ENCODE measurements at places on chromosomes 7 and 10.
A peak's percentile ranks its signal among the peaks of the same experiment; 100 is the strongest.

- peak; percentile 36 for DNase-seq
Observed at GRCh38 chr7:27196287-27196767, 3.6 kb downstream of the HOXA13 start.

- DNase-seq: no peak
Observed at GRCh38 chr7:151696721-151697514, 177.2 kb upstream of the RHEB start.

DNA sequence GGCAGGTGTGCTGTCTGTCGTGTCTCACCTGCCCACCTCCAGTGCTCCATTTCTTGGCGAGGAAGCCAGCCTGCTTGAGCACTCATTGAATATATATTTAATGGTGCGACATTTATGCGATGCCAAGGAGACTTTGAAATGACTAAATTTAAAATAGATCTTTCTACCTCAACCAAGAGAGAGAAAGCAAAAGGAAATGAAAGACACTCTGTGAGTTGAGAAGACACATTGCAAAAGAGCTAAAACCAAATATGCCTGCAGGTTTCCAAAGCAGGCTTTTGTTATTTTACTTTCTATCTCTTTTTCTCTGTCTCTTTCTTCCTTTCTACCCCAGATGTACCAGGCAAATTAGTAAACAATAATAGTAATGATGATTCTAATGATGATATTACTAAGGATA lies 53.6 kb upstream of the AOAH start:
- no peak for DNase-seq

GRCh38 chr7:127415060-127415742 lies 22.7 kb upstream of the ZNF800 start:
- DNase-seq: no peak

DNA sequence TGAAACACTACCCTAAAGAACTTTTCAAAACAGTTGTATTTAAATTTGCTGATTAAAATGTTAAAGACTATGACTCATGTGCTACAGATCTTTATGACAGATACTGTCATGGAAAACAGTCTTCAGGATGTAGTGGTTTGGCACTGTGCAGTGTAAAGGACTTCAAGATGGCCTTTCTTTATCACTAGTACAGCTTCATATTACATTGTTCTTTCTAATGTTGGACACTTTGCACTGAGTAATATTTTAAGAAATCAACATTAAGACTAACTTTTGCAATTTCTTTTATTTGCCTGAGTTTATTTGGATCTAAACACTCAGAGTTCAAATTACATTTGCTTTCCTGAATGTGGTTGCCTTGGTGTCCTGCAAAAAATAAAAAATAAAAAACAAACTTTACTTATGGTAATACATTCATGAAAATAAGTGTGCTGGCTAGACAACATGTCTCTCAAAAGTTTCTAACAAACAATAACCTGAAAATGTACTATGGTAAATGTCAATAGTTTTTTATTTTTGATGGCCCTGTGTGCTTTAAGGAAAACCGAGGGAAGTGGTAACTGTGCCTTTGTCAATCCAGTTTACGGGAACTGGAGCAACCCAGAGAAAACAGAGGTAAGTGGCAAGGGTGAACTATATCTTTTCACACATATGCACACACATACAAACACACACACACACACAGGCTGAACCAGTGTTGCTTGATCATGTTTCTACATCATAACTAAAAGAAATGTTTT lies 85.9 kb upstream of the PLXDC2 start:
- no peak for DNase-seq

DNA sequence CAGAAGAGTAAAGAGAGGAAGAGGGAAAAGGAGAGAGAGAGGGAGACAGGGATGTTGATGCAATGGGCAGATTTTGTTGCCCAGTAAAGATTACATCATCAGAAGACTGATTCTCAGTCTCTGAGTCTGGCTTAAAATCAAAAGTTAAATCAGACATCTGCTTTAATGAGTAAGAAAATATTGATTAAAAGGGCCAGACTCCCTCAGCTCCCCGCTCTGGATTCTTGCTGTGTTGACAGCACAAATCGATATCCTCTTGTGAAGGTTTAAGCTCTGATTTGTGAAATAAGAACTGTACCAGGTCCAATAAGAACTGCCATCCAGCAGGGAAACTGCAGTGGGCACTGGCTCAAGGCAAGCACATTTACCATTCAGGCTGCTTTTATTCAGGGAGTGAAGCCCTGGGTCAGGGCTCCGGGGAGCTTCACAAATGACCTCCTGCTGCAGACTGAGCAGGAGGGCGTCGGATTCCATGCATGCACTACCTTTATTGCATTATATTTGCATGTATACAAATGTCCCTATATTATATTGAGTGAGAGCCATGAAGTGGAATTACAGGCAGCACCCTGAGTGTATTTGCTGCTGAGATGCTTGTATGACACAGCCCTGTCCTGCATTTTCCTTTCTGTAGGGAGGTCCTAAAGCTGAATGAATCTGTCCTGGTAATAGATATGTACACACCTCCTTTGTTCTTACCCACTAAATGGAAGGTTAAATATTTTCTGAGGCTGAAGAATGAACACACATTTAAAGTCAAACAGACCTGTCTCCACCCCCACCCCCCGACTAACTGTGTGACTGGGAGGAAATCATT lies 401.5 kb downstream of the REEP3 start:
- DNase-seq: peak; percentile 56

DNA sequence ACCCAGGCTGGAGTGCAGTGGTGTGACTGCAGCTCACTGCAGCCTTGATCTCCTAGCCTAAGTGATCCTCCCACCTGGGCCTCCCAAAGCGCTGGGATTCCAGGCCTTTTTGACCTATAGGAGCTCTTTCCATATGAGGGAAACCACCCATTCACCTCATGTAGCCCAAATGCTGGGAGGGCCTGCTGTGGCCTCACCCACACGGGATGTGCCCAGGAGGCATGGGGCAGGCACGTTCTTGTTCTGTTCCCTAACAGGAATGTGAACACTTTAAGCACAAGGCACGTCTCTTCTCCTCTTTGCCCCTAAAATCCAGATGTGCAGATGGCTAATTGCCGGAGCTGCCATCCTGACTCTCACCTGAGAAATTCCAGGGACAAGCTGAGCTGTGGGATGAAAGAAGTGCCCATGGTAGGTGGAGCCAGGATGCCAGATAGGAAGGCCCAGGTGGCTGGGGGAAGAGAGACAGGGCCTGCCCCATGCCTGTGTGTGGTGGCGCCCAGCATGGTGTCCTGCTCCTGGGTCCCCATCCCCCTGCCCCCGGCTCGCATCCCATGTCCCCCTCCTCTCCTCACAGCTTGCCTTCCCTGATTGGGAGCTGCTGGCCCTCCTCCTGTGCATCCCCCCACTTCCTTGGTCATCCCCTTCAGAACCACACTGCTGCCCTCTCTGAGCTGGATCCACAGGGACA lies 17.3 kb downstream of the CAMK2B start:
- DNase-seq: no peak

- DNase-seq: no peak
Observed at GRCh38 chr7:99451936-99452335, 13.2 kb downstream of the CPSF4 start.

GRCh38 chr7:155851892-155852291 lies 39.6 kb upstream of the SHH start:
- no peak for DNase-seq

GRCh38 chr7:54097886-54098285 lies 444.3 kb upstream of the VSTM2A start:
- no peak for DNase-seq

DNA sequence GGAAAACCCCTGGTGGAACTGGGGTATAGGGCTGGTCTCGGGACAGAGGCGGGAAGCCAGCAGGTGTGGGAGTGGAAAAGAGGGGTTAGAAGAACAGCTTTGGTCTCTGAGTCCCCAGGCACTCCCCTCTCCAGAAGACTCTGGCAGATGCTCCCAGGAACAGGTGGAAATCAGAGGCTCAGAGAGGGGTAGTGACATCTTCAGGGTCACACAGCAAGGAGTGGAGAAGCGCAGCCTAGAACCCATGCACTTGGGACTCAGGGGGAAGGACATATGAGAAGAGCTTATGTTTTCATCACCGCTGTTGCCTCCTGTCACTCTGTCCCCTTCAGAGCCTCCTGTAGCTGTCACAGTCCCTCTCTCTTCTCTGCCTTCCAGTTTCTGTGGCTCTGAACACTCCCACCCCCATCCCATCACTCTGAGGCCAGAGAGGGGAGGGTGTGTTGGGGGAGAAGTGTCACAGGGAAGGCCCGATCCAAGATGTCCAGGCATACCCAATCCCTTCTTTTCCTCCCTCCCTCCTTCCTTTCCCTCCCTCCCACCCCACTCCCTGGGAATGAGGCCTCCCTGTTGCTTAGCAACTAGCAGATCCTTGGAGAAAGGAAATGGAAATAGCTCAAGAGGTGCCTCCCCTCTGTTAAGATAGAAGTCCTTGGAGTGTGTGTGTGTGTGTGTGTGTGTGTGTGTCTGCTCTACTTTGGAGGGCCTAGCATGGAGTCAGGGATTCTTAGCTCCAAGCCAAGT lies 32.0 kb downstream of the SRRM3 start:
- DNase-seq: no peak

DNA sequence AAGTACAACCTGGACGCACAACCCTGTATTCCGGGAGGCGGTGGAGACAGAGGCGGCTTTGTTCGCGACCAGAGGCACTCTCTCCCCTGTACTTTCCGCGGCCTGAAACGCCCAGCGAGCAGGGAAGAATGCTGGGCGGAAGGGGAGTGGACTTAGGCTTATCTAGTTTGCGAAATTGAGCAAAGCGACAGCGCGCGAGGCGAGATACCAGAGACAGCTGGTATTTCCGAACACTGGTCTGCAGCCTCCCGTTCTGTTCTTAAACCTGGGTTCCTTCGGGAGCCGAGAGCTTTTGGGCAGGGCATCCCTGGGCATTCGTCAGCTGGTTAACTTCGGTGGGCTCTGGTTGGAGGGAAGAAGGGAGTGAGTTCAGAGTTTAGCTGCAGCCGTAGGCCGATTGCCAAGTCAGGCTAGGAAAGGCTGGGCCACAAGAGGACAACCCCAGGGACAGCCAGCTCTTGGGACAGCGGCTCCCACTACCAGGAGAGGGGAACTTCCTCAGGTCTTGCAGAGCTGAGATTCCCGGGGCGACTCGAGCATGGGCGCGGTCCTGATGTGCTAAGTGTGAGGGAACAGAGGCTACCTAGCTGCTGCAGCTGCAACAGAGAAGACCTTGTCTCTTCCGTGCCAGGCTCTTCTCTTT lies 3.9 kb downstream of the HMX3 start:
- no peak for DNase-seq

DNA sequence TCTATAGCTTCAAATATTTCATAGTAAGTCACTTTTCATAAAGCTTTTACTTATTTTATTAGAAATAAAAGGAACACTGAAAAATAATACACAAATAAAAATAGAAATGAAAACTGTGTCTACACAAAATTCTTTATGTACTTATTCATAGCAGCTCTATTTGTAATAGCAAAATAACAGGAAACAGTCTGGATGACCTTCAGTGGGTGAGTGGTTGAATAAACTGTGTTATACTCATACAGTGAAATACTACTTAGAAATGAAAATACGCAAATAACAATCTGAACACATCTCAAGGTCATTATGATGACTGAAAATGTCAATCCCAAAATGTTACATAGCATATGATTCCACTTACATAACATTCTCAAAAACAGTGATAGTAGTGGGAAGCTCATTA lies 138.7 kb upstream of the PCLO start:
- no peak for DNase-seq

DNA sequence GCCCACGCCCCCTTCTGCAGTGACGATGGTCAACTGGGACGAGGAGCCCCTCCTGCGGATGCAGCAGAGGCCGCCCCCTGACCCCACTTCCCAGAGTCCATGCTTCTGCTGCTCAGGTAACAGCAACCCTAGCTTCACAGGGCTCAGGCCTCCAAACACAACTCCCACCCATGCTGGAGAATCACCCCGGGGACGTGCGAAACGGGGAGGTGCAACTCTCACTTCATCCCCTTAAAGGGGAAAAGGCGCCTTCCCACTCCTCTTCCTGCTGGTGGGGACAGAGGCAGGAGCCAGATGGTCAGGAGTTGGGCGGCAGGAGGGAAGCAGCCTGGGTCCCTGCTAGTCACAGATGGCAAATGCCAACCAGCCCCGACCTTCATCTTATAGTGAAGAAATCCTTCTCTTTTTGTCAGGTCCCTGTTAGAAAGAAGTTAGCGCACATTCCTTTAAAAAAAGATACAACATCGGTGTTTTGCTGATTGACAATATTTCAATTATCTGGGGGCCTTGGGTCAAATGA lies 155.4 kb downstream of the DIP2C start:
- no peak for DNase-seq

- no peak for DNase-seq
Observed at GRCh38 chr10:102738692-102739121, 5.0 kb upstream of the WBP1L start.

DNA sequence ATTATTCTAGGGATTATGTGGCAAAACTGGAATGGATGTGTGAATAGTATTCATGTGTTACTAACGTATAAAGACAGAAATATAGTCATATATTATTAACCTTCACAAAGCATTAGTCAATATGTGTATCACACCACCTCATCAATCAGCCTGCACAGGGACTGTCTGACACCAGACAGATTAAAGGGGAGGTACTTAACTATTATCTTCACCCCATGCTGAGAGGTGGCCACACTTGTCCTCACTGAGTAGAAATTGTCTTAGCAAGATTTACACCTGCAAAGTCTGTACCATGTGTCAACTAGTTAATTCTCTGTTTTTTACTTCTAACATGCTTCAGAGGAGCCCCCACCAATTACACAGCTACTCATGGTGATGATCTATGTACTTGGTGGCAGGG lies 146.3 kb upstream of the LRGUK start:
- DNase-seq: no peak

DNA sequence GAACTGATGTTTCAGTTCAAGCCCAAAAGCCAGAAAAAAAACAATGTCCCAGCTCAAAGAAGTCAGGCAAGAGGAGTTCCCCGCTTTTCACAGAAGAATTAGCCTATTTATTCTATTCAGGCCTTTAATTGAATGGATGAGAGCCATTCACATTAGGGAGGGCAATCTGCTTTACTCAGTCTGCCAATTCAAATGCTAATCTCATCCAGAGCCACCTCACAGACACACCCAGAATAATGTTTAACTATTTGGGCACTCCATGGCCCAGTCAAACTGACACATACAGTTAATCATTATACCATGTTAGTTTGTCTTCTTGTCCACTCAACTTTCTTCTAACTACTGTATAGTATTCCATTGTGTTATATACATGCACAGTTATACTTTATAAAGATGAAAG lies 2.6 kb upstream of the NPSR1 start:
- peak; percentile 4 for DNase-seq

GRCh38 chr10:4069491-4069890 lies 284.5 kb upstream of the KLF6 start:
- DNase-seq: no peak

GRCh38 chr10:5860066-5860465 lies 29.6 kb downstream of the ANKRD16 start:
- DNase-seq: no peak

DNA sequence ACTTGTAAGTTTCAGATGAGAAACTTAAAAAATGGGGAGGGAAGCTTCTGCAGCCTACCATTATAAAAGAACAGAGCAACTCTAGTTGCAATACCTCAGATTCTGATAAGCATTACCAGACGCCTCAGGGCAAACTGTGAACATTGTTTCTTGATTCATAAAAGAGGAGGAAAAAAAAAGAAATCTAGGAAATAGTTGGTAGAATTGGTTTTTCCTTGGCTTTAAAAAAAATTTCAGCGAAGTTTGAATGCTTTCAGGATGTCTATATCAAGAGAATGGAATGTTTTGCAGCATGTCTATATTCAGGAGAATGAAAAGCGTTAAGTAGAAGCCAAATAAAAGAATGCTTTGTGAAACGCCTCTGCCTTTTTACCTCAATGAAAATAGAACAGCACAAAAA lies 17.5 kb upstream of the ANLN start:
- no peak for DNase-seq

Measured in NCI-H446 treated with DMSO at 0.1 percent for 48 hours (cell line).